ENCODE measurements at places on chromosomes 1 and 21.

- no peak for DNase-seq
These were observed 773 bp downstream of the RABIF start for GRCh38 chr1:202888221-202888530.

- no peak for DNase-seq
These were observed 346.2 kb upstream of the ZRANB2 start for GRCh38 chr1:71427066-71427465.

DNA sequence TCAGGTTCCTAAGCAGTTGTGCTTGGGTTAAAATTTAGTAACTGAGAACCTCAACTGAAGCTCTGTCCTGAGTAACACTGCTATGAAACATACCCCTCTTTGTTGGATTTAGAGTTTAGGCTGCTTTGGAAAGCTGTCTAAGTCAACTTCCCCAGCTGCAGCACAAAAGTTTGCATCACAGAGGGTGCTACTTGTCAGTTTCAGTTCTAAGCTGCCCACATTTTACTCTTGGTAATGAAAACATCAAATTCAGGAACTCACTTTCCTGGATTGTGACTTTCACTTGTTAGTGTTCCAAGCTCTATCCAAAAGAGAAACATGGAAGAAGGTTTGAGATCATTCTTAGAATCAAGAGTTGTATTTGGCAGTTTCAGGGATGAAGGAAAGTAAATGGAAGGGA, 191.7 kb upstream of the NFIA start:
- no peak for DNase-seq

DNA sequence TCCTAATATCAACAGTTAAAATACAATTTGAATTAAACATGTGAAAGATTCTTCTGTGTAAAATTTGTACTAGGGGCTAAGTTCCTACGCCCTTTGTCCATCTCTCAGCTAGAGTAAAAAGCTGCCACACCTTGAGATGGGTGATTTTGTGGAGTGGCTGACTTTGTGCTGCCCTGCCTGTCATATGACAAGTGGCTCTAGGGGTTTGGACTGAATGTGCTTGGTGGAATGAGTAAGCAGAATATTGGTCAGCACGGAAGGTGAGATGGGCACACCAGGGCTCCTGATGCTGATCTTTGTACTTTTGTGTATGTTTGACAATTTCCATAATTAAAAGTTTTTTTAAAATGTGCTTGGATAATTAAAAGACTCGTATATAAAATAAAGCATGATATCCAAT, 133.6 kb upstream of the SLC45A1 start:
- no peak for DNase-seq

DNA sequence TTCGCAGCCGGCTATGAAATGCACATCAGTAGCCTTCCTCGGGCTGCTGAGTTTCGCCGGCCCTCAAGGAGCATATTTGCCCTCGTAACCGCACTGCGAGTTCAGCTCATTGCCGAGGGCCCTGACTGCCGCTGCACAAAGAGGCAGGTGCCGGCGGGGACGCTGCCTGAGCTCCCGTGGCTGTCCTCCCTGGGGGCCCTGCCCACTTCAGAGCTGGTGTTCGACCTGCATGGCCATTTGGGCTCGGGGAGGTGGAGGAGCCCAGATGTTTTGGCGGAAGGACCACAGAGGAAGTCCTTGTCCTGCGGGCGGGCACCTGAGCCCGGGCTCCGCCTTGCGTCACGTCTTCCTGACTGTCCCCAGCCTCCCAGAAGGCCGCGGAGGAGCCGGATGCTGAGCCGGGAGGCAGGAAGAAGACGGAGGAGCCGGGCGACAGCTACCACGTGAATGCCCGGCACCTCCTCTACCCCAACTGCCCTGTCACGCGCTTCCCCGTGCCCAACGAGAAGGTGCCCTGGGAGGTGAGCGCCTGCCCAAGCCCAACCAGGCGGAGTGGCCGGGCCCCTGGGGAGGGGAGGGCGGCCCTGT, 29.9 kb upstream of the LRRC3 start:
- DNase-seq = no peak

DNA sequence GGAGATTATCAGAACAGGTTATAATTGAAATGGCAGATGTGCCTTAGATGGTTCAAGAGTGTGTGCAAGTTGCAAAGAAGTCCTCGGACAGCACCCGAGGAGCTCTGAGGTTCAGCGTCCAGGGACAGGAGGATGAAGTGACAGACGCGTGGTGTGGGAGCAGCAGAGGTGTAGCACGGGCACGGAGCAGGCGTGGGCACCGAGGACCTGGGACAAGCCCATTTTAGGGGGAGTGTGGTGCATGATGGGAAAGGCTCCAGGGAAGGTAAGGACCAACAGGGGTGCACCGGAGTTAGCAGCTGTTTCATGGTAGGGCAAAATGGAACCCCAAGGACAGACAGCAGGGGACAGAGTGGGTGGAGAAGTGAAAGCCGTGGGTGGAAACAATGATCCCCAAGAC, 56.3 kb upstream of the BACE2 start:
- DNase-seq = no peak

- no peak for DNase-seq
These were observed 977 bp downstream of the LCA5L start for GRCh38 chr21:39444421-39445180.

GRCh38 chr1:204448344-204448964, 36.8 kb upstream of the PPP1R15B start:
- no peak for DNase-seq

Data from activated CD4-positive, alpha-beta T cell treated with anti-CD3 and anti-CD28 coated beads, Interleukin-2, amount 50 U/mL, for 48 hours (primary cell).